ENCODE measurements at places on chromosomes 1 and 21.

DNA sequence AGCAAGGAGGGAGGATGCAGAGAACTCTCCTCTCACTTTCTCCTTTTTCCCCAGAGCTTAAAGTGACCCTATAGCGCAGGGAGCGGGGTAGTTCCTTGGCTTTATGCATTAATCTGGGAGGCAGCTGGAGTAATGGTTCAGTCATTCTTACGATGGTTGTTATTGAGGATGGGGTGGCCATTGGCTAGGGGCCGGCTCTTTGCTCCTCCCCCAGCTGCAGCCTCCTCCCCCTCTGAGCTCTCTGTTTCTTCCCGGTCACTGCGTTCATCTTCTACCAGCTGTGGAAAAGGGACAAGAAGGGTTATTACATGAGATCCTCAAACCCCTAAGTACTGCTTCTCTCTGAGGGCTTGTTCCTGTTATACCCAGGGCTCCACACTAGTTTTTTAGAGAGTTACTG lies 8.6 kb downstream of the CERS2 start:
- no peak for DNase-seq

- no peak for DNase-seq
Measured at GRCh38 chr1:1232208-1232795, at the start of gene B3GALT6. Gene B3GALT6 (plus strand): TSS chr1:1232237. CDS start chr1:1232279, 42 bp downstream.

GRCh38 chr1:34984435-34984792 lies 733 bp downstream of the TMEM35B start:
- DNase-seq: no peak

DNA sequence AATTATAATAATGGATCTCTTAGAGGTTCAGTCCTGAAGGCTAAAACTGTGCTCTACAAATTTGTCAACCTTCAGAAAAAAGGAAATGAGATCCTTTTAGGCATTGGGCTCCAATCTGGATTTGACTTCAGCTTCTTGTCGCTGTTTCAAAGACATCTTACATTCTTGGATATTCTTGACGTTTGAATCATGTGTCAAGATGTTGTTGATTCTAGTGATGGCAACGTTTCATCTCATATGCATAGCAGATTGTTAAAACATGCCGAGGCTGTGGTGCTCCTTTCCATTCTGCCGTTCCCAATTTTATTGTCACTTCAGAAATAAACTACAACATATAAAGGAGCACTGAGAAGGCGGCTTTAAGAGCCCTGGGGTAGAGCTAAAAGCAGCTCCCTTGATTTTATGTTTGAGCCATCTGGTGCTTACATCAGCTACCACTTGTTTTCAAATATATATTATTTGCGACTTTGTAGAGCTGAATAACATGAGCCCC lies 467.6 kb upstream of the ZRANB2 start:
- DNase-seq: no peak

DNA sequence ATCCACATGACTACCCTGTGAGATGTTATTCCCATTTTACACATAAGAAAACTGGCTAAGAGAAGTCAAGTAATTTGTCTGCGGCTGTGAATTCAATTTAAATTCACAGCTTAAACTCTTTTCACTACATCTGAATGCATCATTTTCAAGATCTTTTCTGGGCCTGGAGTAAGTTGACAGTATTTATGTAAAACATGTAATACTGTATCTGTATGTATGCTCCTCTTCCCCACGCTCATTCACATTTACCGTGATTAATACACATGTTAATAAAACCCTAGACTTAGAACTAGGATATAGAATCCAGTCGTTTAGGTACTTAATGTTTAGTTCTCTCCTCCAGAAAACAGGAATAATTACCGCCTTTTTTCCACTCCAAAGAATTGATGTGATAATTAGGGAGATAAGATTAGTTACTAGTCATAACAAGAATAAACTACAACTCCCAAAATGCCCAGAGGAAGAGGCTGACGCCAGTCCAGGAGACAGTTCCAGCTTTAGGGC lies 442 bp upstream of the PPP1R12B start:
- DNase-seq: no peak

- peak; percentile 86 for DNase-seq
Measured at GRCh38 chr1:30511991-30512913, 211.1 kb downstream of the MATN1 start.

DNA sequence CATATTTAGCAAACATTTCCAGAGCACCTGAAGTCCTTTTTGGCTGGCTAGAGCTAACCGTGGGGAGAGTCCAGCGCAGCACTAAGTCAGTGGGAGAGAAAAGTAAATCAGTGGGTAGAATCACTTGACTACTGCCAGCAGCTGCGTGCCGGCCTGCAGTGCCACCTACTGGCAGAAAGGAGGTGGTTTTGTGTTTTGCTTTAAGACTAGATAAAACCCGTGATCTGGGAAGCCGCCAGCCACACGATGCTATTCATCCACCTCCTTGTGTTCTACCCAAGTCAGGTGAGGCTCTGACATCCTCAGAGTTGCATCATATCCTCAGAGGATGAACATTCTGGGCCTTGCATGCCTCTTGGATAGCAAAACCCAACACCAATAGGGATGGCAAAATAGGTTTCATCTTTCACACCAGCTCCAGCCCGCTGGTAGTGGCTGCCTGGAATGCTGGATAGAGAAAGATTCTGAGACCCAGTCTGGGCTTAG lies 14.1 kb upstream of the HEYL start:
- peak; percentile 79 for DNase-seq

GRCh38 chr1:23167353-23168078 lies 1.1 kb downstream of the LUZP1 start:
- peak; percentile 83 for DNase-seq

DNA sequence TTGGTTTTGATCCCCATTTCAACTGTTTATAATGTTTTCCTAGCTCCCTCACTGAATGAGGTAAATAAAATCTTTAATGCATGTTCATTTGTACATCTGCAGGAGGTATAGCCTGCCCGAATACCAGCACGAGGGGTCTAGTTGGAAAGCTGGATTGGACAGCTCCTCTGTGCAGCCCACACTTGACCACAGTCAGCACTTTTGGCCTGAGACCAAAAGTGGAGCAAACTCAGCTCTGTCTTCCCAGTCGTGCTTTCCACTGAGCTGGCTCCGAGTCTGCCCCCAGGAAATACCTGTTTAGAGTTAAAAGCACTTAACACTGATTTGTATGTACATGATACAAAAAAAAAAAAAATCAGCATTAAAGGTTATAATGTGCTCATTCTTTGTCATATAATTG lies 224.4 kb downstream of the DSCAM start:
- DNase-seq: peak; percentile 11

GRCh38 chr1:168734271-168734670 lies 5.3 kb upstream of the DPT start:
- DNase-seq: no peak

- peak; percentile 50 for DNase-seq
Measured at GRCh38 chr1:116492358-116492811, 78.4 kb downstream of the CD58 start.

DNA sequence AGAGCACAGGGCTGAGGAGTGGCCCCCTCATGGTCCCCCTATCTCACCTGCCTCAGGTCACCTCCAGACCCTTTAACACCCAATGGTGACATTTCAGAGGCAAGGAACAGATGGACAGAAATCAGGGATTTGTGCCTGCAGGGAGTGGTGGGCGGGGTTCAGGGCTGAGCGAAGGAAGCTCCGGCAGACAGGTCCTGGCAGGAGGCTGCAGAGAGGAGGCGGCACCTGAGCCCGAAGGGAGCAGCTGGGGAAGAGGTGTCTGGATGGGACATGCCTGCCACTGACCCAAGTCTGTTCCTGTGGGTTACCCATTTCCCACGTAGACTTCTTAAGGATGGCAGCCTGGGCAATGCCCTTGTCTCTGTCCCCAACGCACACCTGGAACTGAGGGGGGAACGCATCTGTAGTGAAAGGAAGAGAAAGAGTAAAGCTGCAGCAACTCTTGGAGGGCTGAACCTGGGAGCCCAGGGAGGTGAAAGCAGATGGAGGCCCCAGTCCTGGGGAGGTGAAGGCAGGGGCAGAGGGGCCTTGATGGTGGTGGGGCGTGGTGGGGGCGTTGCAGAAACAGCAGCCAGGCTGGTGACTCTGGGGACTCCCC lies 61.6 kb upstream of the ADARB1 start:
- DNase-seq: no peak

DNA sequence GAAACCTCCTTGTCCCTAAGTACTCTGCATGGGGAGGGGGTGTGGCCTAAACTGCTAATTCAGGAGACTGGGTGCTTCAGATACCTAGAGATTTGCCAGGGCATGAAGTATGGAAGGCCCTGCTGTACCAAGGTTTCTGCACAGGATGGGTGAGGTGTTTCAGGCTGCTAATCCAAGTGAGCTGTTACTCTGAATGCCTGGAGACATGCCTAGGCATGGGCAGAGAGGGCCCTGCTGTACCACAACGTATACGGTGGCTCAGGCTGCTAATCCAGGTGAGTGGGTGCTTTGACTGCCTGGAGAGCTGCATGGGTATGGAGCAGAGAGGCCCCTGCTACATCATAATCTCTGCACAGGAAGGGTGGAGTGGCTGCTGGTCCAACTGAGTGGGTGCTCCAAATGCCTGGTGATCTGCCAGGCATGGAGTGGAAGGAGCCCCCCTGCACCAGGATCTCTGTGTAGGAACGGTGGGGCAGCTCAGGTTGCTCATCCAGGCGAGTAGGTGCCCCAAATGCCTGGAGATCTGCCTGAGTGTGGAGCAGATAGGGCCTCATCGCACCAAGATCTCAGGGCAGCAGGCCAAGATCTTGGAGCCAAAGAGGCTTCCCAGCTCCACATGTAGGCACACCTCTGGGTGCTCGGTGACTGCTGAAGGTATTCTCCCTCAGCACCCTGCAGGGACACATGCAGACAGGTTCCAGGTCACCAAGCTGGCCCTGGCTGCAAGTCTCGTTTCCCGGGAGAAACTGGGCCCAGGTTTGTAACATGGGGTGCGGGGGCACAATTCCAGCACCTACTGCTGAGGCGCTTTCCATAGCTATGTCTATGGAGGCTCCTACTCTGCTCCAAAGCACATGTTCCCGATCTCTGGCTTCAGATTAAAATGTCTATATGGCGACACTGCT lies 252.5 kb upstream of the PLXNA2 start:
- DNase-seq: no peak

DNA sequence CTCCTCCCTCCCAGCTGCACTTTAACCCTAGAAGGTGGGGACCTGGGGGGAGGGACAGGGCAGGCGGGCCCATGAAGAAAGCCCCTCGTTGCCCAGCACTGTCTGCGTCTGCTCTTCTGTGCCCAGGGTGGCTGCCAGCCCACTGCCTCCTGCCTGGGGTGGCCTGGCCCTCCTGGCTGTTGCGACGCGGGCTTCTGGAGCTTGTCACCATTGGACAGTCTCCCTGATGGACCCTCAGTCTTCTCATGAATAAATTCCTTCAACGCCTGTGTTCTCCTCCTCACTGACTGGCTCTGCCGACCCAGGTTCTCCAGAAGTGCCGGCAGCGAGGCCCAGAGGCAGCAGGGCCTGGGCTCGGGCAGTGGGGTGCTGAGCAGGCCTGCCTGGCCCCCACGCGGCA lies 6.5 kb upstream of the HTR6 start:
- DNase-seq: no peak

DNA sequence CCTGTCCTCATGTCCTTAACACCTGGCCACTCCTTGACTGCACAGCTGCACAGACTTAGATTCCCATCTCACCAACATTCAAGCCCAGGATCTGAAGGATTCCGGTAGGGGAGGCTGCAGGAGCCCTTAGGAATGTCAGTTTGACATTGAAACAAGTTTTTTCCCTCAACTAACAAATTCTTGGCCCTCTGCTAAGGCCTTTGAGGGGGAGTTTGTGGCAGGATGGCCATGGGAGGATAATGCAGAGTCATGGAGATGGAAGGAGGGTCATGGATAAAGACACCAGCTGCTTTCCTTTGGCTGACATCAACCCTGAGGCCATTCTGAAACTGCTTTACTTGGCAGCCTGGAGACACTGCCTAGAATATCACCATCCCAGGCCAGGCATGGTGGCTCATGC lies 63.4 kb upstream of the PPP2R5A start:
- DNase-seq: peak; percentile 75

- no peak for DNase-seq
Measured at GRCh38 chr1:78799926-78800325, 150.3 kb downstream of the IFI44 start.

GRCh38 chr1:228530086-228530758 lies 43.0 kb downstream of the RNF187 start:
- no peak for DNase-seq

- DNase-seq: no peak
Measured at GRCh38 chr1:5575396-5575940, 416.8 kb downstream of the NPHP4 start.

GRCh38 chr1:52153010-52153409 lies 11.1 kb downstream of the ZFYVE9 start:
- DNase-seq: peak; percentile 9

GRCh38 chr1:21267191-21268077 lies 22.8 kb downstream of the ECE1 start:
- no peak for DNase-seq

GRCh38 chr1:190323530-190323929 lies 154.1 kb downstream of the BRINP3 start:
- no peak for DNase-seq

DNA sequence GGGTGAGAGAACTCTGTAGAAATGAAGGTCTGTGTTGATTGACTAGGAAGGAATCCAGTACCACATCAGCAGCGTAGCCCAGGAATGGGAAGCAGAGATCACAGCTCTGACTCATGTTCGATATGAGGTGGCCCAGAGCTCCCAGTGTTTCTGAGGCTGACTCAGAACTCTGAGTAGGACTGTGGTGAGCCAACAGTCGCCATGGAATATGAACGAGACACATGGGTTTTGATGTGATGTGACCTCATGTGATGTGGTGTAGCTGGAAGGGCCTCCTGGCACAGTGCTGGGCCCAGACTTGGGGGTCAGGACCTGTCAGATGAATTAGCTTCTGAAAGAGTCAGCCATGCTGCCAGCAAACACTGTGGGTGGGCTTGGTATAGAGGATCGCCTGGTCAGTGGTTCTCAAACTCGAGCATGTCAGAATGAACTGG lies 237.0 kb downstream of the MRPL39 start:
- peak; percentile 91 for DNase-seq

GRCh38 chr1:169124459-169124858 lies 18.0 kb downstream of the ATP1B1 start:
- no peak for DNase-seq

DNA sequence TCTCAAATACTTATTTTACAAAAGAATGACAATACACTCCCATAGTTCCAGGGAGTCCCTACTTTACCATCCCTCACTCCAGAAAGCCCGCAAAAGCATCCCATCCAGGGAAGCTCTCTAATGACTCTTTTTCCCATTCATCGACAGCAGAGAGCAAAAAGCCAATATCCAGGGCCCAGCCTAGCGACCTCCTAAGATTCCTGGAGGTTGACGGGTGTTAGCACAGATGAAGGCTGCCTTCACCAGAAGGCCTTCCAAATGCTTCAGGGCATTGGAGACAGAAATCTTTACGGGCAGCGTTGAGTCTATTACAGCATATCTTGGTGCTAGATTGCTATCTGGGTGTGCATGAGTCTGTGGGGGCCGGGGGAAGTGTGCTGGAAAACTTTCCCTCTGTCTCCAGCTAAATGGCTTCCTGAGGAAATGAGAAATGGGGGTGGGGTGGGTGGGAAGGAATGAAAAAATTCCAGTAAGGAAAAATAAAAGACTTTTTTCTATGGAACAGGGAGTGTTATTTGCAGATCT lies 136.6 kb downstream of the PROX1 start:
- DNase-seq: peak; percentile 25

DNA sequence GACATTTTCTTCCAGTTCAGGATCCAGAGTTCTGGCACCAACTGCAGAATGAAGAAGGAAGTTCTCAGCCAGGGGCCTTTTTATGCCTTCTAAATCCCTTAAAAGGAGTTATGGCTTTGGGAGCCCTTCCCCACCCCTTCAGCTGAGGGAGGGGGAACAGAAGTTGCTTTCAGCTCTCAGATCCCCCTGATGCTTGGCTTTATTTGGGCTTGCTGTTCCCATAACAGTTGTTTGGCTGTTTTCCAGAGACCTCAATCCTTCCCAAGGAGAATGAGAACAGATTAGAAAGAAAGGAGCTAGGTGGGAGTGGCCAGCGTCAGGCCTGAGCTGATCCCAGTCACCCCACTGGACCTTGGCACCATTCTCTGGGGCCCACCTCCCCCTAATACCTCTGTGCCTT lies at the start of gene RPE65:
TSS of gene RPE65 (minus strand) at position 54 of the 400 bp plus-strand sequence. CDS start at position 5, 49 bp downstream.
- DNase-seq: no peak
